ENCODE measurements at places on chromosomes 12 and 14.

- no peak for DNase-seq
These were observed 2.7 kb downstream of the ARID2 start for GRCh38 chr12:45732250-45732649.

- no peak for DNase-seq
These were observed 158.5 kb downstream of the CALM1 start for GRCh38 chr14:90555126-90556011.

GRCh38 chr12:86148071-86148470 lies 108.1 kb downstream of the MGAT4C start:
- DNase-seq = no peak

GRCh38 chr14:89231426-89232113 lies 185.5 kb downstream of the FOXN3 start:
- no peak for DNase-seq

DNA sequence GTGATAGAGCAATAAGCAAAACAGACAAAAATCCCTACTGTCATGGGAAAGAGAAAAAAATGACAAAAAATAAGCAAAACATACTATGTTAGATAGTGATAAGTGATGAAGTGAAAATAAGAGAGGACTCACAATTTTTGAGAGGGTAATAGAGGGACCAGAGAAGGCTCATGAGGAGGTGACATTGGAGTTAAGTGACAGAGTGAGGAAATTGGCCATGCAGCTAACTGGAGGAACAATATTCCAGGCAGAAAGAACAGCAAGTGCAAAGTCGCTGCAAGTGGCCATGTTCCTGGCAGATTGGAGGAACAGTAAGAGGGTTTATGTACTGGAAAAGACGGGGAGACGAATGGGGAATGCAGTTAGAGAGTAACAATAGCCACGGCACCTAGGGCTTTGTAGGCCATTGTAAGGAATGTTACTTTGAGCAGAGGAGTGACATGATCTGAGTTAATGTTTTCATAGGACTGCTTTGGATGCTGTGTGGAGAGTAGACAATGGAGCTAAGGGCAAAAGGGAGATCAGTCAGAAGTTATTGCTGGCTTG lies 1.4 kb upstream of the SAV1 start:
- DNase-seq = no peak

DNA sequence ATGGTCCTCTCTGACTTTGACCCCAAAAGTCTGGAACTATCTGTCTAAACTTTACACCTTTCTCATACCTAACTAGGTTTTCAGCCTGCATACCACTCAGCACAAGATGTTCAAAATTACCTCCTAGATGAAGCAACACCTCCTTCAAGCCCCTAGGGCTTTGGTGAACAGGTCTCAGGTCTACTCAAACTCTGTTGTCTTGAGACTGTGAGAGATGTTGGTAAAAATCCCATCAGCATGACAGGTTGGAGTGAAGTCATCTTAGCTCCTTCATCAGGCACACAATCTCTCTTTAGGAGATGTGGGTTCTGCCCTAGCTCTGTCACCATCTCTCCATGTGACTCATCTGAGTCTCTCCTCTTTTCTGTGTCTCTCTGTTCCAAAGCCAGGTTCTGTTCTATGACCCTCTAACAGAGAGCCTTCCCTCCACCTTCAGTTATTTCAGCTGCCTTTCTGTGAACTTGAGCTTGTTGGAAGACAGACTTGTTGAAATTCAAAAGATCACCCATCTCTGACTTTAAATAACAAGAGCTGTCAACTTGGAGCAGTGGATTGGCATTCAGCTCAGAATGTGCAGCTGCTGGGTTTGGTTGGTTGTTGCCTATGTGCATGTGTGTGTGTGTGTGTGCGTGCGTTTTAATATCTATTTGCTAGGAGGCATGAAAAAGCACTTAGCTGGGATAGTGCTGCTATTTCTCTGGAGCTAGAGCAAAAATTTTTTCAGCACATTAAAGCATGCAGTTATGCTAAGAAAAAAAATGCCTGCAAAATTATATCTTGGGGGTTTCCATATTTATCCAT lies 130.7 kb downstream of the CRACR2A start:
- no peak for DNase-seq

GRCh38 chr12:104339663-104340062 lies 36.1 kb downstream of the EID3 start:
- no peak for DNase-seq

DNA sequence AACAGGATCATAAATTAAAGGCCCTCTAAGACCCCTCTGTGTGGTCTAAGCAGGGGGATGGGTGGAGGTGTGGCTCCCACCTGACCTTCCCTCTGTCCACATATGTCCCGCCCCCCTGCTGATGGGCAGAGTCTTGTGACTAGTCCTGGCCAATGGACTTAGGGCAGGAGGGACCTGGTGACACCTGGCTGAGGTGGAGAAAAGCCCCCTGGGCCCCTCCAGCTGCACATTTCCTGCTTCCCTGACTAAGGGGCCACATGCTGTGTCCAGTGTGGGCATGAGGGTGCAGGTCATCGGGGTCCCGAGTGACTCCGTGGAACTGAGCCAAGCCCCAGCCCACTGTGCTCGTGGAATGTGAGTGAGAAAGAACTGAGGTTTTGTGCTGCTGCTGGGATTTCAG lies 254.7 kb downstream of the ADGRD1 start:
- no peak for DNase-seq

- DNase-seq = peak; percentile 33
These were observed 4.2 kb downstream of the RDH5 start for GRCh38 chr12:55724226-55724939.

- no peak for DNase-seq
These were observed 117.1 kb downstream of the RTN1 start for GRCh38 chr14:59753512-59753911.

DNA sequence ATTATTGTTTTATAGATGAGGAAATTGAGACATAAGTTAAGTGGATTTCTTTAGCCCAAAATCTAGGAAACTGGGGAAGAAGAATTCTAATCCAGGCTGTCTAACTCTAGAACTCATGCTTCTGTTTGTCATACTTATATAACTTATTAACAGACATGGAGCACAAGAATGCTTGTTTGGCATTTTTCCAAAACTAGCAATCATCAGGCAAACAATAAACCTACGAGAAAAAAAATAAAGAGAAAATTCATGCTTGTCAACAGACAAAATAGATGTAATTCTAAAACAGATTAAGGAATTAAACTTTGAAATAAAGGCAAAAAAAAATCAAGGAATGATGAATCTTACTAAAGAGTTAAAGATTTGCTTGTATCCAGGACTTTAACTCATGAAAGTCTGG lies 103.1 kb downstream of the METTL25 start:
- DNase-seq = no peak

All from stimulated activated CD8-positive, alpha-beta memory T cell treated with anti-CD3 and anti-CD28 coated beads, Interleukin-4, amount 100 ng/mL, for 4 hours (primary cell).